HL-60 (cell line): ENCODE measurements at places on chromosomes 13 and 19.

GRCh38 chr13:26382366-26382765 is 128.4 kb downstream of the CDK8 start:
- no peak for DNase-seq

DNA sequence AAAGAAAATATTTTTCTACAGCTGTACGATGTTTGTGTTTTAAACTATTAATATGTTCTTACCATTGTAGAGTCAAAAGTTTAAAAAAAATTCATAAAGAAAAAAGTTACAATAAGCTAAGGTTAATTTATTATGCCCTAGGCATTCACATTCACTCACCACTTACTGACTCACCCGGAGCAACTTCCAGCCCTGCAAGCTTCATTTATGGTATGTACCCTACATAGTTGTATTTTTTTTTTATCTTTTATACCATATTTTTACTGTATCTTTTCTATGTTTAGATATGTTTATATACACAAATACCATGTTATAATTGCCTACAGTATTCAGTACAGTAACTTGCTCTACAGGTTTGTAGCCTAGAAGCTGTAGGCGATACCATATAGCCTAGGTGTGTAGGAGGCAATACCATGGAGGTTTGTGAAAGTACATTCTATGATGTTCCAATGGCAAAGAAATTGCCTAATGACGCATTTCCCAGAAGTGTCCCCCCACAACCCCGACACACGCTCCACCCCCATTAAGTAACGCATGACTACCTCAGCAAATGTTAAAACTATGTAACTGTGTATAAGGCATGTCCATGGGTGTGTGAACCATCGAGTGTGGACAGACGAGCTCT is 60.4 kb downstream of the SLITRK6 start:
- no peak for DNase-seq

GRCh38 chr19:50512999-50513745 is 541 bp downstream of the ASPDH start:
- DNase-seq, result no peak

DNA sequence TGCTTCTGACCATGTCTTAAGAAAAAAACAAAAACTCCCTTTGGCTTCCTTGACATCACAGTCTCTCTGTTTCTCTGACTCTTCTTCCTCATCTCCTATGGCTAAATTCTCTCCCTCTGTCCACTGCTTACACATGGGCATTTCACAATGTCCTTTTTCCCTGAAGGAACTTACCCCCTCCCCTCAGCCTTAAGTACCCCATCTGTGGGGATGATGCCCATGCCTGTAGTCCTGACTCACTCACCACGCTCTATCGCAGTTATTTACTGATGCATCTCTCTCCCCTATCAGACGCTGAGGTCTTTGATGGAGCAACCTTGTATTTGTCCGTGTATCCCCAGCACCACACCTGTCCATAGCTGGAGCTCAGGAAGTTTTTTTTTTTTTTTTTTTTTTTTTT is 32.4 kb downstream of the ACTN4 start:
- no peak for DNase-seq

DNA sequence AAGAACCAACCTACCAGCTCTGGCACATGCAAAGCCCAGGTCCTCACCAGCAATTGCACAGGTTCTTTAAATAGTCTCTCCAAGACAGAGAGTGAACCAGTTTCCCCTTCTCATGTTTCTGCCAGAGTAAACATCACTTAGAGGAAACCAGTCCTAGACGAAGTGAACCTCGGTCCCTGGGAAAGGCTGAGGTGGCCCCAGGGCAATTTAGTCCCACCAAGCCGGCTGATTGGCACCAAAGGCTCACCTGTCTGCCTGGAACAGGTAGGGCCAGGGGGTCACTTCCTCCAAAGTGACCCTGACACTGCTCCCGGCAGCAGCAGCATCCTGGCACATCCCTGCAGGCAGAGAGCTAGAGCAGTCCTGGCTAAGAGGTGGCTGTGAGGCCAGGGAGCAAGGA is 122.9 kb upstream of the ZNF507 start:
- no peak for DNase-seq

- no peak for DNase-seq
These were observed 6.2 kb upstream of the IRS2 start for GRCh38 chr13:109792416-109793059.

DNA sequence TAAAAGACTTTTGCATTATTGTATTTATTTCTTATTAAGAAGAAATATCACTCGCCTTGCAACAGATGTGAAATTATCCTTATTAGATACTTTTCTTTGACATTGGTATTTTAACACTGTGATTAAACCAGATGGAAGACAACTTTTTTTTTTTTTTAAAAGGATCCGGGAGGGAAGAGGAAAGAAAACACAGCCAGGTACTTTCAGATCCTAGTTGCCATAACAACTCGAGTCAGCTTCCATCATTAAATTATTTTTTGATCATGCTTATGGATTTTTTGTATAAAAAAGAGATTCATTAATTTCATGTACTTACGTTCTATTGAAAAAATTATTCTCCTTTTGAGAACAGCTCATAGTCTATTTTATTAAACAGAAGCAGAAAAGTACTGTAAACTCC is 515.7 kb downstream of the TBC1D4 start:
- no peak for DNase-seq

DNA sequence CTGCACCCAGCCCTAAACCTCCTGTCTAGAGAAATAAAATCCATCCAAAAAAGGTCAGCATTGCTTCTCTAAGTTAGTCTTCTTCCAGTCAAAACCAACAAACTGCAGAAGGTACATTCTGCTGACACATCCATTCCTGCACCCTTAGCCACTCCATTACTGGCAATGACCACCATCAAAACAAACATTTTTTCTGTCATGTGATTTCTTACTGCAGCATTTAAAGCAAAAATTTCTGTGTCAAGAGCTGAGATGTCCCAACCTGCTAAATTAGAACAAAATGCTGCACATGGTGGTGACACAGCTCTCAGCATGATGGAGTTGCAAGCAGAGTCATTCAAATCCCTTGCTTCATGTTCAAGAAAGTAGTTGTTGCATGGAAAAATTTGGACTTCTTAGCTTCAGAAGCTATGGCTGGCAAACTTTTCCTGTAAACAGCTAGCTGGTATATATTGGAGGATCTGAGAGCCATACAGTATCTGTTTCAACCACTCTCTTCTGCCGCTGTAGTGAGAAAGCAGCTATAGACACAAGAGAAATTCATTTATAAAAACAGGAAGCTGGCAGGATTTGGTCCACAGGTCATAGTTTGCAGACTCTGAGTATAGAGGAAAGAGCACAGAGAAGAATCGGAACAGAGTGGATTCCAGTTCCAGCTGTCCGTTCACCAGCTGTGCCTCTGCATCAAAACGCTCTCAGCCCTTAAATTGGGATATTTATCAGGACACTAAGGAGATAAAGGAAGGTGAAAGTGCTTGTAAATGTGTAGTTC is 17.4 kb downstream of the RUBCNL start:
- no peak for DNase-seq

DNA sequence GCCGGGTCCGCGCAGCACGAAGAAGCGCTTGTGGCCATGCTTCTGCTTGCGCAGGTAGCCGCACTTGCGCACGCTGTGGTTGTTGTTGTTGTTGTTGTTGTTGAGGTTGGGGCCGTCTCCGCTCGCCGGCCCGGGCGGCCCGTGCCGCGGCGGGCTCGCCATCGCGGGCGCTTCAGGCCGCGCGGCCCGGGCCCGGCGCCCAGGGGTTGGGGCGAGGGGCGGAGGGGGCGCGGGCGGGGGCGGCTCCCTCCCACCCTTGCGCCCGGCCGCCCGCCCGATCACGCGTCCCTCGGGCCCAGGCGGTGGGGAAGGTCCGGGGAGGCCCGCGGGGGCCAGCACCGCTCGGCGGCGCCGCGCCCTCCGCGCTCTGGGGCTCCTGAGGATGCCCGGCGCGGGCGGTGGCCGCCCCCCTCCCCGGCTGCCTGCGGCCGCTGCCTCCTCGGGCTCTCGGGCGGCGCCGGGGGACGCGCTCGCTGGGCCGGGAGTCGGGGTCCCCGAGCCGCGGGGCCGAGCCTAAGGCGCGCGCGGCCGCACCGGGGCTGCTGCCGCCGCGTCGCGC is 412 bp downstream of the IRS2 start:
- no peak for DNase-seq

DNA sequence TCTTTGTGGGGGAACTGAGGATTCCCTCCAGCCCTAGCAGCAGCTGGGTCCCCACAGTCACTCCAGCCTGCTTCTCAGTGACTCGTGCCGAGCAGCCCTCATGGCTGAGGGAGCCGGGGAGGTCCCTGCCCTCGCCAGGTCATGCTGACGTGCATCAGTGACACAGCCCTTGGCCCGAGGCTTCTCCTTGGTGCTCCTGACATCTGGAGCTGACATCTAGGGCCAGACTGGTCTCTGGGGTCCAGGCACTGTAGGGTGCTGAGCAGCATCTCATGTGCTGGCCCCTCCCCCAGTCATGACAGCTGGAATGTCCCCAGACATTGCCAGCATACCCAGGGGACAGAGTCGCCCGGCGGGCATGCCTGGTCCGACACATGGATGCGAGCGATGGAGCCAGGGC is 14.4 kb downstream of the COMP start:
- no peak for DNase-seq

GRCh38 chr13:94033098-94033497 is 446.4 kb downstream of the DCT start:
- no peak for DNase-seq

DNA sequence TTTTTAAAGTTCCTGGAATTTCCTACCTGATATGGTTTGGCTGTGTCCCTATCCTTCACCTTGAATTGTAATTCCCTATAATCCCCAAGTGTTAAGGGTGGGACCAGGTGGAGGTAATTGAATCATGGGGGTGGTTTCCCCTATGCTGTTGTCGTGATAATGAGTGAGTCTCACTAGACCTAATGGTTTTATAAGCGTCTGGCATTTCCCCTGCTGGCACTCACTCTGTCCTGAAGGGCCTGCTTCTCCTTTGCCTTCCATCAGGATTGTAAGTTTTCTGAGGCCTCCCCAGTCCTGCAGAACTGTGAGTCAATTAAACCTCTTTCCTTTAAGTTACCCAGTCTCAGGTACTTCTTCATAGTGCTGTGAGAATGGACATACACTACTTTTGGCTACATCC is 298.7 kb downstream of the HS6ST3 start:
- no peak for DNase-seq

DNA sequence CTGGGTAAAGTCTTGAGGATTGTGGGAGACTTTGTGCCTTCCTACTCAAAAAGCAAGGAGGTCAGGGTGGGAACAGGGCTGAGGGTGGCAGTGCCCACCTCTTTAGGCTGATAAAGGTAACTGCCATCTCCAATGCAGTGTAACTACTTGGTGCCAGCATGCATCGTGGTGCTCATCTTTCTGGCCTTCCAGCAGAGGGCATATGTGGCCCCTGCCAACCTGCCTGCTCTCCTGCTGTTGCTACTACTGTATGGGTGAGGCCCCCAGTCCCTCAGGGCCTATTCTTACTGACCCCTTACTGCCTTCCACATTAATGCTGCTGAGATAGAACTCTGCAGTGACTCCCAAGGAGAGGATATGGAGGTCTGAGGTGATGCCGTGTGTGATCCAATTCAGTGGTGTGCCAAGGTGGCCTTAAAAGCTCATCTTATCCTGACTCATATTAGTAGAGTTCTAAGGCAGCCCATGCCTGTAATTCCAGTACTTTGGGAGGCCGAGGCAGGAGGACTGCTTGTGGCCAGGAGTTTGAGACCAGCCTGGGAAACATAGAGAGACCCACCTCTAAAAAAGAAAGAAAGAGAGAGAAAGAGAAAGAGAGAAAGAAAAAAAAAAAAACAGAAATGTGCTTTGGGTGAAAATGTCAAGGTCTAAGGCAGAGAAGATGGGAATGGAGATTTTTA is 9.7 kb upstream of the ARHGAP45 start:
- peak; percentile 46 for DNase-seq

DNA sequence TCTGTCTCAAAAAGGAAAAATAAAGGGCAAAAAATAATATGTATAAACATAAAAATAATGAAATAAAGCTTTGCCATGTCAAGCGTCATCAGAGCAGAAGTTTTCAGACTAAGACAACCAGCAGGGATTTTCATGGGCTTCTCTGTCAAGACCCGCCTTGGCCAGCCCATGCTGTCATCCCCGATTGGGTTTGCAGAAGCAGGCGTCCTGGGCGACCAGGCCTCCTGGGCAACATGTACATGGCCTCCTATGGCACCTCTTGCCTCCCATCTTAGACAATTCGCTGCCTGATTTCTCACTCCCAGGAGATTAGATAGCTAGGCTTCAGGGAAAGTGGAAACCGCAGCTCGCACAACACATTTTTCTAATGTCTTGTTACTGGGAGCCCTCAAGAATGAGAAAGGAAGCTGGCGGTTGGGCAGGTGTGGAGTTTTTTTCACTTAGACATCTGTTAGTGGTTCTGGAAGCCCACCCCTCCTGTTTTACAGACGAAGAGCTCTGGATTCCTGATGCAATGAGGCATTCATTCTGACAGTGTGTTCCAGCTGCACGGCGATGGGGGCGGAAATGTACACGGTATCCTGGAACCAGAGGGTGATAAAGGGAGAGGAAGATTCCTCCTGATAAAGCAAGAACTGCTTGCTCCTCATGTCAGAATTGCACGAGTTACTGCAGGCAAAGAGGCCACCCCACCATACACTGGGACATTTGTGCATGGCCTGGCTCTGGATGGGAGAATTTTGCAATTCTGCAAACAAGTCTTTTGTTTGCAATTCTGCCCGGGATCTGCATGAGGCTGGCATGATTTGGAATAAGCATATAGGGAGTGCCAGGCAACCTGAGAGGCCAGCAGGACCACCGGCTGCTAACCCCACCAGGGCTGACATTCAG is 47.4 kb upstream of the KATNAL1 start:
- DNase-seq, result no peak

- no peak for DNase-seq
These were observed 1.1 kb downstream of the CCDC97 start for GRCh38 chr19:41311072-41311471.

GRCh38 chr19:18434411-18435175 is 3.3 kb downstream of the ISYNA1 start:
- no peak for DNase-seq

GRCh38 chr19:47156861-47157430 is 26.3 kb downstream of the SAE1 start:
- DNase-seq, result peak; percentile 60

DNA sequence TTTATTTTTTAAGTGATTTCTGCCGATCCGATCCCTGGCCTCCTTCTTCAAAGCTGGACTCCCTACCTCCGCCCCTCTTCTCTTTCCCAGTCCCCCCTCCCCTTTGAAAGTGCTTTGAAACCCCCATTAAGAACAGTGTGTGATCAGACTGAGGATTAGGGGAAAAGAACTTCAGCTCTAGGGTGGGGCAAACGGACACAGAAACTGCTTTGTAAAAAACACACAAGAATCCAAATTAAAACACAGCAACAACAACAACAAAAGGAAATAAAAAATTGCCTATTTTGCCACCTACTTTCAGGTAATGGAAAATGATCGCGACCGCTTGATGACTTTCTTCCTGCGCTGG is 1.4 kb downstream of the SPRY2 start:
- DNase-seq, result no peak

DNA sequence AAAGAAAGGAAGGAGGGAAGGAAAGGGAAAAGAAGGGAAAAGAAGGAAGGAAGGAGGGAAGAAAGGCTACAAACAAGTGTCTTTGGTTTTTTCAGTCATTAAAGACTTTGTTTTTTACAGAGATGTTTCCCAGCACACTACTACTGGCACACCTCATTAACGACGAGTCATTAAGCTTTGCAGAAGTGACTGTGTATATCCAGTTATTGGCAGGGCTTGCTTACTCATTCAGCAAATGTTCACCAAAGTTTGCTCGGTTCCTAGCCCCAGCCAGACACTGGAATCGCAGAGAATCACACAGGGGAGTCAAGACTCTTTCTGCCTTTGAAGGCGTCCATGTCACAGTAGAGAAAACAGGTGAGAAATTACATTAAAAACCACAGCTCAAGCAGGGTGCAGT is 4.3 kb downstream of the NLRP12 start:
- DNase-seq, result no peak
